Stimulated activated CD4-positive, alpha-beta T cell treated with anti-CD3 and anti-CD28 coated beads, Interleukin-15, amount 100 ng/mL, for 24 hours (primary cell): ENCODE measurements at places on chromosomes 2 and 18.

GRCh38 chr2:128187032-128187654, 96.1 kb downstream of the UGGT1 start:
- no peak for DNase-seq

GRCh38 chr2:158255257-158255656, 153.6 kb downstream of the UPP2 start:
- DNase-seq: no peak

- no peak for DNase-seq
These were observed 73.3 kb upstream of the PPP1CB start for GRCh38 chr2:28678175-28678855.

- no peak for DNase-seq
These were observed 205.7 kb downstream of the DSEL start for GRCh38 chr18:67310826-67311225.

GRCh38 chr2:191601060-191601459, 76.9 kb upstream of the NABP1 start:
- DNase-seq: no peak

DNA sequence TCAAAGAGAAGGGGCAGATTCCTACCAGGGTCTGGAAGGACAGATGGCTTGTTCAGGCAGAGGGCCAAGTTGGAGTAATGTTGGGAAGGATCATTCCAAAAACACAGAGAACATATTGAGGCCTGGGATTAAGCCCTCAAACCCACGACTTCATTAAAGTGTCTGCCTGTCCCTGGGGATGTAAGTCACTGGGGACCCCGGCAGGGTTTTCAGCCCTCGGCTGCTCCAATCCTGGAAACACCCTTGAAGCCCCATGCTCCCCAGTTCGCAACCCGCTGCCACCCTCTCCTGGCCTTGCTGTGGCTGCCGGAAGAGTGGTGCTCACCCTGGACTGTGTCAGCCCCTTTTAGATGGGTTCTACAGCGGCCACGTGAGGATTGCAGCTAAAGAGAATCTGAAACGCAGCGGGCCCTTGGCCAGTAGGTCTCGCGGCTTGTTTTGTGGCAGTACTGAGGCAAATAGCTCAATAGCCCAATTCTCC, 79.9 kb downstream of the EPAS1 start:
- DNase-seq: no peak
